ENCODE measurements at places on chromosomes 13 and 19.

GRCh38 chr13:49246850-49247642 lies 679 bp upstream of the CDADC1 start:
- DNase-seq, result no peak

DNA sequence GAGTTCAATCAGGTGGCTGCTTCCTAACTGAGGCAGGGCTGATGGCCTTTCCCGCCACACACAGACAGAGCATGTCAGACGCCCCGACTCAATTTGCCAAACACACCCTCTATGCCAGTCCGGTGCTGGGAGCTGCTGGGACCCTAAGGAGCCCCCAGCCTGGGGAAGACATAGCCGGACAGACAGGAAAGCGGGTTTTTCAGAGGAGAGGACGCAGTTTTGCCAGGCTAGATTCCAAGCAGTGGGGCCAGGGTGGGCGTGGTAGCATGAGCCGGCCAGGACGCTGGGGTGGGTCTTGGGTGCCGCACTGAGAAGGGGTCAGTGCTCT lies 19.8 kb downstream of the MAST3 start:
- DNase-seq, result no peak

- DNase-seq, result no peak
Measured at GRCh38 chr13:39777527-39778061, 122.1 kb downstream of the COG6 start.

DNA sequence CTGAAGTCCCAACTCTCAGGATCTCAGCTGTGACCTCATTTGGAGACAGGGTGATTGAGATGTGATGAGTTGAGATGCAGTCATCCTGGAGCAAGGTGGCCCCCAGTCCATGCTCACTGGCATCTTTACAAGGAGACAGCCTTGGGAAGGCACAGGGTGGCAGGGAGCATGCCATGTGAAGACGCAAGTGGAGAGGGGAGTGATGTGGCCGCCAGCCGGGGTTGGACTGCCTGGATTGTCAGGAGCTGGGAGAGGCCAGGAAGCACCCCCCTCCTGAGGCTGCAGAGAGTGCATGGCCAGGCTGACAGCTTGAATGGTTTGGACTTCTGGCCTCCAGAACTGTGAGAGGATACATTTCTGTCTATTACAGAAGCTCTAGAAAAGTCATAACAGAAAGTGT lies 194.4 kb downstream of the UQCRFS1 start:
- DNase-seq, result no peak

- DNase-seq, result no peak
Measured at GRCh38 chr19:55642153-55643002, 1.1 kb upstream of the ZNF581 start.

DNA sequence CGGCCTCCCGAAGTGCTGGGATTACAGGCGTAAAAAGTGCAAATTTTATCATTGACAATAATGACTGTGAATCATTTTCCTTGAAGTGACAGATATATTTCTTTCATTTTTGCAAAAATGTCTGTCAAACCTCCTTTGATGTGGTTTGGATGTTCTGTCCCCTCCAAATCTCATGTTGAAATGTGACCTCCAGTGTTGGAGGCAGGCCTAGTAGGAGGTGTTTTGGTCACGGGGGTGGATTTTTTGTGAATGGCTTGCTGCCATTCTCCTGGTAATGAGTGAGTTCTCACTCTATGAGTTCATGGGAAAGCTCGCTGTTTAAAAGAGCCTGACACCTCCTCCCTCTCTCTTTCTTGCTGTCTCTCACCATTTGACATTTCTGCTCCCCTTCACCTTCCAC lies 5.5 kb upstream of the SLC1A6 start:
- no peak for DNase-seq

- no peak for DNase-seq
Measured at GRCh38 chr13:105127732-105128131, 1407.7 kb downstream of the EFNB2 start.

DNA sequence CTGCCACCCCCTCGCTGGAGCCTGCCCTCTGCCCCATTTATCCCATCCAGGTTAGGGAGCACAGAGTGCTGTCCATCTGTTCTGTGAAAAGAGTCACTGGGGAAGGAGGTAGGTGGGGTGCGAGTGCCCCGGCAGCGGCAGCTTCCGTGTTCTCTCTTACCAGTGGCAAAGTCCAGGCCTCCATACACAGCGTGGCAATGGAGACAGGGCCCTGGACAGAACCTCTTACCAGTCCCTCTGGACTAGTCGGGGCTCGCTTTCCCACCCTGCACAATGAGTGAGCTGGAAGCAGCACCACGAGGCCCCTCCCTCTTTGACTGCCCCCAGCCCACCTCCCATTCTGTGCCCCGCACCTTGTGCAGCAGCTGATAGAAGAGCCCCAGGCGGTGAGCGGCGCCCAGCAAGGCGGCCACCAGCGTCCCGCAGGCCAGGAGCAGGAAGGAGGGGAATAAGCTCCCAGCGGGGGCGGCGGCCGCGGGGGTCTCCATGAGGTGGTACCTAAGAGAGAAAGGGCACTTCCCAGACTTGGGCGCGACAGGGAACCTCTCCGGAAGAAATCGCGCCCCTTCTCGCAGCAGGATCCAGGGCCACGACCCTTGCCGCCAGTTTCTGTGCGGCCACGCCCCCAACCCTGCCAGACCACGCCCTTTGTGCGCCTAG lies 17.5 kb downstream of the SYDE1 start:
- no peak for DNase-seq

GRCh38 chr13:29496241-29496712 lies 99.2 kb downstream of the SLC7A1 start:
- no peak for DNase-seq

- no peak for DNase-seq
Measured at GRCh38 chr13:84380866-84381265, 498.6 kb upstream of the SLITRK1 start.

DNA sequence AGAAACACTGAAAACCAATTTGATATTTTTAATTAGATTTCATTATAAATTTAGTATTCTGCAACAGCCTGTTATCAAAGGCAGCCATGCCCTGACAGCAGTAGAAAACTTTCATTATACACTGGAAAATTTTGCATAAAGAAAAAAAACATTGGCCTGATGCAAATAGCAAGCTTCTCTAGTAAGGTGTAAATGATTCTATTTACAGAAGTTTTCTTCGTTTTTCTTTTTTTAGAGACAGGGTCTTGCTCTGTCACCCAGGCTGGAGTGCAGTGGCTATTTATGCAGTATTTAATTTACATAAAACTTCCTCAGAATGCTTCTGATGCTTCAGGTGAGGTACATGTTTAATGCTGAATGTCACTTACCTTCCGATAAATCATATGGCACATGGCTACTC lies 67.0 kb downstream of the ABCC4 start:
- DNase-seq, result no peak

GRCh38 chr13:23804166-23804565 lies 85.0 kb downstream of the MIPEP start:
- no peak for DNase-seq

DNA sequence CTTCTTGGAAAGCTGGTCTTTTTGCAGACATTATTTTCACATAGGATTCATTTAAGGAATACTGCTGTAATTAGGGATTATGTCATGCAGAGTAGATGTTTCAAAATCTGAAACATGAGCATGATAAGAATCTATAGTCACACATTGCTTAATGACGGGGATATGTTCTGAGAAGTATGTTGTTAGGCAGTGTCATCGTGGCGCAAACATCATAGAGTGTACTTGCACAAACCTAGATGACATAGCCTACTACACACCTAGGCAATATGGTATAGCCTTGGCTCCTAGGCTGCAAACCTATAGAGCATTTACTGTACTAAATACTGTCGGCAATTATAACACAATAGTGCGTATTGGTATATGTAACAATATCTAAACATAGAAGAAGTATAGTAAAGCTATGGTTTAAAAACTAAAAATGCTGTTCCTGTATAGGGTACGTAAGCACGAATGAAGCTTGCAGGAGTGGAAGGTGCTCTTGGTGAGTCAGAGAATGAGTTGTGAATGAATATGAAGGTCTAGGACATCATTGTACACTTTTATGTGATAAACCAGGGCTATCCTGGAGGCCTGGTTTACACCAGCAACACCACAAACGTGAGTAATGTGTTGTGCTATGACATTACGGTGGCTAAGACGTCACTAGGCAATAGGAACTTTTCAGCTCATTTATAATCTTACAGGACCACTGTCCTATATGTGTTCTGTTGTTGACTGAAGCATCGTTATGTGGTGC lies 283.1 kb downstream of the MTUS2 start:
- no peak for DNase-seq

DNA sequence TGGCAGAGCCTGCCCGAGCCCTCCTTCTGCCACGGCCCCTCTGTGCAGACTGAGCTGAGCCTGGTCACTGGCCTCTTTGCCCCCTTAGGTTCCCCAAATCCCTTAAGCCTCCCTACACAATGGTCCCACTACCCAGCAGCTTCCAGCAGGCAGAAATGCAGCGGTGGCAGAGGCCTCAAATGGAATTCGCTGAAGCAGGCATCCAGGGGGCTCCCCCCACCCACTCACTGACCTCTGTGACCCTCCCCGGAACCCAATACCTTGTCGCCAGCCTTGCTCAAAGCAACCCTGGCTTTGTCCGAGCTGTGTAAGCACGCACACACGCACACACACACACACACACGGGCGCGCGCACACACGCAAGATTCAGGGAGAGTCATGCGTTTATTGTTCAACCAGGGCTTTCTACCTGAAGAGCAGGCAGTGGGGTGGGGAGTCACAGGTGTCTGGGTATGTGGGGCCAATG lies at the start of gene LIM2:
LIM2 (minus strand) TSS at position 51 of the 466 bp plus-strand sequence. CDS start 531 bp downstream, outside the sequence.
- no peak for DNase-seq

- DNase-seq, result no peak
Measured at GRCh38 chr19:38035515-38036495, 128.8 kb downstream of the SIPA1L3 start.

DNA sequence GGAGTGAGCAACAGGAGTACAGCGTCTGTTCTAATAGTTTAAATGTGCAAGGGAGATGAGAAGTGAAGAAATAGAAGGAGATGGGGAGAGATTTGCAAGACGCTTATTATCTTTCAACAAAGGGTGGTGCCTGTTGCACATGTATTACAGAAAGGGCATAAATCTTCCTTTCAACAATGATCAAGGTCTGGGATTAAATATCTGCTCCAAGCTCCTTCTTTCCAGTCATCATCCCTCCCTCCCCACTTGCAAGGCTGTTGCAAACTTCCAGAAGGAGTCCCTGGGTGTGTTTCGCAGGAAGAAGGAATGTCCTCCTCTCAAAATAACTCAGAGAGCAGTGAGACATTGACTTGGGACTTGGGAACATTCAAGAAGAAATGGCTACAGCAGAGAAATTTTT lies 63.5 kb upstream of the MYCBP2 start:
- DNase-seq, result no peak

GRCh38 chr13:100875392-100876043 lies 200.9 kb upstream of the TMTC4 start:
- no peak for DNase-seq

- DNase-seq, result no peak
Measured at GRCh38 chr13:43134868-43135267, 111.5 kb downstream of the DNAJC15 start.

DNA sequence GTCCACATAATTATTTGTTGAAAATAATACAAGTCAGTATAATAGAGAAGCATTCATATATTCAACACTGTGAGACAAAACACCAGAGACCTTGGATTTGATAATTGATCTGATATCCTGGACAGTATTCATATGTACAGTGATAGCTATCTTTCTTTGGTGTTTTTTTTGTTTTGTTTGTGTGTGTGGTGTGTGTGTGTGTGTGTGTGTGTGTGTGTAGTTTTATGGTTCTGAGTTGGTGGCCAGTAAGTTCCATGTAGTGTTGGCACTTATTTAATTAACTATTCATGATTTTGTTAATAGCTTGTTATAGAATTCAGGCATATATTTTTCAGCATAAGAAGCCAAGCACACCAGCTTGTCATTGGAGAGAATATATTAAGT lies 1.6 kb upstream of the ANGPTL6 start:
- DNase-seq, result no peak

- DNase-seq, result no peak
Measured at GRCh38 chr19:16161840-16162239, 11.5 kb downstream of the CIB3 start.

DNA sequence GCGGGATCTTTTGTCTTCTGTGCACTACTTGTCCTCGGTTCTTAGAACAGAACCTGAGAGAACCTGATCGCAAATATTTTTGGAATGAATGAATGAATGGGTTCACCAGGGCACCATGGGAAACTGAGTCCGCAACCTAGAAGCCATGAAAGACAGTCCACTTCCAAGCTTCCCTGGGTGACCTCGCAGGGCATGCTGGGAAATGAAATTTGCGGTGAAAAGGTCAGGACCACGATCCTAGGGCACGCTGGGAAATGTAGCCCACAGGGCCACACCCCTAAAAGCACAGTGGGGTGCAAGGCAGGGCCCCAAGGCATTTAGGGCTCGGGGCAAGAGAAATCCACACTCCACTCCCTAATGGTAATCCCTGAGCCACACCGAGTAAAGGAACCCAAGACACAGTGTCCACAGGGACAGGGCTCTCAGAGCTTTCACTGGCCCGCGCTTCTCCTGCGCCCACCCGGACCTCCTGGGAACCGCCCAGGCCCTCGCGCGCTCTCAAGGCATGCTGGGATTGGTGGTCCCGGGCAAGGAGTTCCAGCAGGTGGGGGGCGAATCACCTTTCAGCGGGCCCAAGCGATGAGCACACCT lies 1.1 kb upstream of the PPP1R12C start:
- no peak for DNase-seq

GRCh38 chr13:50589139-50589538 lies 254.4 kb downstream of the DLEU7 start:
- DNase-seq, result no peak

GRCh38 chr13:60788156-60788829 lies 391.3 kb downstream of the TDRD3 start:
- DNase-seq, result no peak

DNA sequence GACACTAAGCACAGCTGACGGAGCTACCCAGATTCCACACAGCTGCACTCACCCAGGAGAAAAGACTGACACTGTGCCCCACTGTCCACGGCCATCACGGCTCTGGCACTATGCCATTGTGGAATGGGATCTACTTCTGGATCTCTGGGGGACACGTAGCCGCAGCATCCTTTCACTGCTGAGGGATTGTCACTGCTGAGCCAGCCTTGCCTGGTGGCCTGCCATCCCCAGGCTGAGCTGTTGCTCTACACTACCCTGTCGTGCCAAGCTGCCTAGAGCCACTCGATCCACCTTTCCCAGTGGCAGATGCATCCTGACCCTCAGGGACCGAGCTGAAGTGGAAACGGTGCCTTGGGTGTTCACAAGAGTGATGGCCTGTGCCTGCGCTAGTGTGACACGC lies 5.0 kb upstream of the LILRB5 start:
- no peak for DNase-seq

GRCh38 chr13:94854688-94855087 lies 142.3 kb upstream of the SOX21 start:
- no peak for DNase-seq

DNA sequence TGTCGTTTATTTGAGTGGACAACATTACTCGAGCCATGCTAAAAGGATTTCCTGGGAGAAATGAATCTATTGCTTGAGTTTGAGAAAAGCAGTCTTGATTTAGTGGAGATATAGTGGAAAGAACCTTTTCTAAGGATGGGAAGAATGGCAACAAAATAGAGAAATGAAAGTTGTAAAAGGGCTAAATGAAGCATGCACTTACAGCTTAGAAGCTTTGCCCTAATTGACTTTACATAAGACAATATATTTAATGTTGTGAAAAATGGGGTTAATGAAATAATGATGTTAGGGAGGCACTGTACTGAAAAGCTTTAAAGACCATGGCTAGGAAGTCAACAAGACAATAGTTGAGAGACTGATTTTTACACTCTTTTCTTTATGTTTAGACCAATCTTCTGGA lies 35.4 kb downstream of the SLC10A2 start:
- DNase-seq, result no peak

- no peak for DNase-seq
Measured at GRCh38 chr13:45889590-45890243, 38.2 kb upstream of the SIAH3 start.
